ENCODE measurements at places on chromosomes 3 and 15. TPM values are rescaled to one million over a fixed set of nuclear protein-coding genes. Genes with fewer than 3 reads are reported as not detected.
A peak's percentile ranks its signal among the peaks of the same experiment; 100 is the strongest.

IL5RA gene
- total RNA-seq = not detected

GOLGA8Q gene
- not detected for total RNA-seq

ATP8B4 gene
- not detected for total RNA-seq

NME9 gene
- total RNA-seq = not detected

CTXN2 gene
- not detected for total RNA-seq

TNNC1 gene
- total RNA-seq = 0.99 TPM

DNA sequence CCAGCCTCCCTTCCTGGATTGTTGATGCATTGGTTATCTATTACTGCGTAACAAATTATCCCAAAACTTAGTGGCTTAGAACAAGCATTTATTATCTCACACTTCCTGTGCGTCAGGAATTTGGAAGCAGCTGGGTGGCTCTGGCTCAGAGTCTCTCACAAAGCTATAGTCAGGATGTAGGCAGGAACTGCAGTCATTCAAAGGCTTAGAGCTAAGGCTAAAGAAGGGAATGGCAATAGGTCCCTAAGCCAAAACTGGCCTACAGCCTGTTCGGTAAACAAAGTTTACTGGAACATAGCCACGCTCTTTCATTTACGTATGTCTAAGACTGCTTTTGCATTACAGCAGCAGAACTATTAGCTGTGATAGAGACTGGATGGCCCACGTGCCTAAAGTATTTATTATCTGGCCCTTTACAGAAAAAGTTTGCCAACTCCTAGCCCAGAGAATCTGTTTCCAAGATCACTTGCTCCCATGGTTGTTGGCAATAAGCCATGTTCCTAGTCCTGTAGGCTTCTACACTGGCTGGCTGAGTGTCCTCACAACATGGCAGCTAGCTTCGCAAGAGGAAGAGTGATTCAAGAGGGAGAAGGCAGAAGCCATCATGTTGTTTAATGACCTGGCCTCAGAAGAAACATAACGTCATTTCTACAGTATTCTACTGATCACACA, 132.4 kb downstream of the SNRK start:
- DNase-seq = peak; percentile 36

DNA sequence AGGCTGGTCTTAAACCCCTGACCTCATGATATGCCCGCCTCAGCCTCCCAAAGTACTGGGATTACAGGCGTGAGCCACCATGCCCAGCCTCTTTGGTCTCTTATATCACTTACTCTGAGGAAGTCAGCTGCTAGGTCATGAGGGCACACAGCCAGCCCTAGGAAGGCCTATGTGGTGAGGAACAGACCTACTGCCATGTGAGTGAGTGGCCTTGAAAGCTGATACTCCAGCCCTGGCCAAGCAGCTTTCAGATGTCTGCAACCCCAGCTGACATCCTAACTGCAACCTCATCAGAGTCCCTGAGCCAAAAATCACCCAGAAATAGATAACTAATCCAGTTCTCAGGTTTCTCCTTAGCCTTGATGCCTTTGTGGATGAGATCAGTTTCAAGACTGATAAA, 224.3 kb downstream of the EDEM1 start:
- no peak for DNase-seq

GRCh38 chr3:193951859-193952258, 184.1 kb upstream of the HES1 start:
- no peak for DNase-seq

GRCh38 chr15:45205192-45205591, 17.4 kb upstream of the SHF start:
- DNase-seq = peak; percentile 55

GRCh38 chr15:78129077-78129750, 2.0 kb downstream of the CIB2 start:
- DNase-seq = peak; percentile 71

DNA sequence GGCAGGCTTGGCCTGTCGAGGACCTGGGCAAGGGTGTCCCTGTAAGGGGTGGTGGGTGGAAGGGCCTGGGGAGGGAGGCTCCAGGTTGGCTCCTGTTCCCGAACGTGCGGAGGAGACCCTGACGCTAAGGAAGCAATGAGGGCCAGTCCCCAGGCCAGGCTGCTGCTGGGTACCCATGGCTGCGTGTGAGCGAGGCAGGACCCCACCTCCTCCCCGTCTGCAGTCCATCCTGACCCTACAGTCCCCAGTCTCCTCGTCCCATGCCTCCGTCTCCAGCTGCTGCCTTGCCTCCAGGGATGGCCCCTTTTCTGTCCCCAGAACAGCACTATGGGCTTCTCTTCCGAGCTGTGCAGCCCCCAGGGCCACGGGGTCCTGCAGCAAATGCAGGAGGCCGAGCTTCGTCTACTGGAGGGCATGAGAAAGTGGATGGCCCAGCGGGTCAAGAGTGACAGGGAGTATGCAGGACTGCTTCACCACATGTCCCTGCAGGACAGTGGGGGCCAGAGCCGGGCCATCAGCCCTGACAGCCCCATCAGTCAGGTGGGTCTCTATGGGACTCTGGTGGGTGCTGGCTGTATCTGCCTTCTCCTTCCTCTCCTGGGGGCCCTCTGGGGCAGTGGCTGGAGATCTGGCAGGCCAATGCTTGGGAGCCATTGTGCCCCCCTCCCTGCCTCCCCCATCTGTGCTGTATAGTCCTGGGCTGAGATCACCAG, 571 bp downstream of the FES start:
- no peak for DNase-seq

DNA sequence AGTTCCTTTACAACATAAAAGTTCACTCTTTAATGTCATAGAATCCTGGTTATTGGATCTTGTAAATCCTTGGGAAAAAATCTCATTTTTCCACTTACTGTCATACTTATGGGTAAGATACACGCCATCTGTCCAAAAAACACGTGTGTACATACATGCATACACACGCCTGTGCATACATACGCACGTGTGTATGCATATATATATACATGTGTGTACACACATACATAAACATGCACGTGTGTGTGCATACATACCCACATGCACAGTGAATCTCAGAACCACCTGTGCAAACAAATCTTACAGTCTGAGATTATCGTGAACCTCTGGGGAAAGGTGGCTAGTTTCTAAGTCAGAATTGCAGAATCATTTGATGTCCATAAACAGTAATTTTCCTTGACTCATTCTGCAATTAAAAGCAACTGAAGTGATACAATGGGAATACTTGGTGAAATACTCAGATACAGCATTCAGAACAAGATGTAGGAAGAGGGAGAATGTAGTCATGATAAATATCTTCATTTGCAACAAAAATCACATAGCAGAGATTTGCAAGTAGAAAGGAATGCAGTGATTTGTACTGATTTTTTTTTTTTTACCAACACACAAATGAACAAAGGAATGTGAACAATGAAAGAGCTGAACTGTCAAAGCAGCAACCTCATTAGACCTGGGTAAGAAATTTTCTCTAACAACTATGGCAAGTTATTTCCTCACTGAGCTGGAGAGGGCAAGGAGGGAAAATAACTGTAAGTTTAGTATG, 160.6 kb upstream of the POU1F1 start:
- no peak for DNase-seq

GRCh38 chr3:197734667-197735318, 1.9 kb downstream of the RUBCN start:
- no peak for DNase-seq

- no peak for DNase-seq
Measured at GRCh38 chr3:164903820-164904451, 174.4 kb downstream of the SI start.

GRCh38 chr3:56304069-56304468, 164.2 kb downstream of the ERC2 start:
- DNase-seq = no peak

GRCh38 chr15:50345298-50345697, 9.7 kb downstream of the GABPB1 start:
- no peak for DNase-seq

- no peak for DNase-seq
Measured at GRCh38 chr3:80238152-80238551, 470.4 kb upstream of the ROBO1 start.

DNA sequence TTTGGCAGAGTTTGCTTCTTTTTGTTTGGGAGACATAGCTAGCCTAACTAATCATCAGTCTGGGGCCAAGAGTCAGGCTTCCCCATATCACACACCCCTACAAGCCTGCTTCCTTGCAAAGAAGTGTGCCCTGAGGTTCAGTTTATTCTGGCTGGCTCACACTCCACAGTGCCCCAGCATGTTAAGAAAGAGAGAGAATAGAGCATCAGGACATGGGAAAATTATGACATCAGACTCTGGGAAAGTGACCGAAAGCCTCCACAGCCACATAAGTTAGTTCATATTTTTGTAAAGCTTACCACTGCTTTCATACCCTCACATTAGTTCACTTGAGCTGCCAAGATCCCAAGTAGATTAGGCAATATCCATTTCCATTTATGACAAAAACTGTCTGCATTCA, 63.0 kb upstream of the CFAP161 start:
- DNase-seq = peak; percentile 3

Data from MG63 (cell line).